CD8-positive, alpha-beta memory T cell (primary cell): ENCODE measurements at places on chromosomes 6 and 20.

GRCh38 chr6:99013661-99014060 lies 65.9 kb upstream of the FBXL4 start:
- DNase-seq: no peak

DNA sequence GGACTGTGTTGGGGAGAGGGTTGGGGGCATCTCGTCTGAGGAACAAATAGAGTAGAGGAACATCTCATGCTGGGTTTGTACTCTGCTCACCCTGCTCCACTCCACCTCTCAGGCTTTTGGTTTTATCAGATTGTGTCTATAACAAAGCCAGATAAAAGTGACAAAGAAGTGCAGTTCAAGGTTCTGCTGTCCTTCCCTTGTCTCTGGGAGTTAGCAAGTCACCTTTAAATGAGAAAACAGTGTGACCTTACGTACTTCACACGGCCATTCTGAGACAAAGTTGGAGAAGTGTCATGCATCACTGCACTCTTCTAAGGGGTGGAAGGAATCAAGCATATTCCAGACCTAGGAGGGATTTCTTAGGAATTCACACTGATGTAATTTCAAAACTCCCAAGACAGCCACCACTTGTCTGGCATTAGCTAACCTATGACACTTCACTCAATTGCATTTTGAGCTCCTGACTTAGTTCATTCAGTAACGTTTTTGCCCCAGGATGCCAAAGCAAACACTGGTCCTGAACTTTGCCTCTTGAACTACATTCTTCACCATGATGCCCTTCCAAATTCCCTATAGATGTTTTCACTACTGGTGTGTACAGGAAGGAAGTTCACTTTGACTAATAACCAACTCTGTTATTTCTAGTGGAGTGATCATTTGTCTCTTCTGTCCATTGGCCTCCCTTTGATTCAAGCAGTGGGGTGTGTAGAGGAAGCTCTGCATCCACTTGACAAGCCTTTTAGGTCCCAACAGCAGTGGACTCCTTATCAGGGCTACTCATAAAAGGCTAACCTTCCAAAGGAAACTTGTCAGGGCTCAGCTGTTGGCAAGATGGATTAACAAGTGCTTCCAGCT lies 647.6 kb upstream of the FLRT3 start:
- no peak for DNase-seq

DNA sequence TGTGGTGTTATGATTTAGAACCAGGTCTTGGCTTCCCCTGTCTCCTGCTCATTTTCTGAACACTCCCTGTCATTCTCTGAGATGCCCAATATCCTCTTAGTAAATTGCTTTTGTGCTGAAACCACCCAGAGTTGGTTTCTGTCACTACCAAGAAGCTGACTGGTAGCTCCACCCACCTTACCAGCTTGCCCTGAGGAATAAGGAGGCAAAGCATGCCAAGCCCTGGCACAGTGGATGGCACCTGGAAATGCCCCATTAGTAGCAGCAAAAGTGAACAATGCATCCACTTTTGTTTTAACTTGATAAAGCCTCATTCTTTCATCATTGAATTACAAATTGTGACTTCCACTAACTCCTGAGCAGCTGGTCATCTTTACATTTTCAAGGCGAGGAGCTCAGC lies 157.7 kb downstream of the CDC5L start:
- DNase-seq: no peak

GRCh38 chr20:46803123-46804020 lies 91.3 kb upstream of the EYA2 start:
- DNase-seq: no peak

DNA sequence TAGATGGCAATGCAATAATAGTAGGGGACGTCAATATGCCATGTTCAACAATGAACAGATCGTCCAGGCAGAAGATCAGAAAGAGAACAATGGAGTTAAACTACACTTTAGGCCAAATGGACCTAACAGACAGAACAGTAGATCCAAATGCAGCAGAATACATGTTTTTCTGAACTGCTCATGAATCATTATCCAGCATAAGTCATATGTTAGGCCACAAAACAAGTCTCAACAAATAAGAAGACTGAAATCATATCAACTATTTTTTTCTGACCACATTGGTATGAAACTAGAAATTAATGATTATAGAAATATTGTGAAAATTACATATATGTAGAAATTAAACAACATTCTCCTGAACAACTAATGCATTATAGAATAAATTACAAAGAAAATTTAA lies 10.2 kb upstream of the DEFB125 start:
- DNase-seq: no peak

GRCh38 chr6:25056130-25056529 lies 120.4 kb upstream of the RIPOR2 start:
- DNase-seq: peak; percentile 58

DNA sequence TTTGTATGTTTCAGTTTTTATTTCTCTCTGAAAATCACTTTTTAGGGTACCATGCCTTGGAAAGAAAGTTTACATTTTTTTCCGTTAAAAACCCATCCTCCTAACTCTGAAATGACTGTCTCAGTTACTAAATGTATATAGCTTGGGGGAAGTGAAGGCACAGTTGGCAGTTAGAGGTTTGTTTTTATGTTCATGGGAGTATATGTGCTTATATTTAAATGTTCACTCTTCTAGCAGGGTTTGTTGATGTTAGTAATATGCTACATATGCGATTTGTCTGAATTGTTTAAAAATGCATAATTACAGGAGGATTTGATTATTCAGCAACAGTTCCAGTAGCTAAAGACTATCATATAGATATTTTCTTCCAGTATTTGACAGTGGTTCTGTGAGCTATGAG lies 31.1 kb downstream of the CDKAL1 start:
- DNase-seq: no peak
